GM23248 (cell line): ENCODE measurements at places on chromosomes 2 and 18. TPM values are rescaled to one million over a fixed set of nuclear protein-coding genes. Genes with fewer than 3 reads are reported as not detected.

The DPYSL5 gene
- total RNA-seq: not detected in 2 replicates

- no peak for DNase-seq
Observed at GRCh38 chr2:23327887-23328286, 57.1 kb upstream of the KLHL29 start.

DNA sequence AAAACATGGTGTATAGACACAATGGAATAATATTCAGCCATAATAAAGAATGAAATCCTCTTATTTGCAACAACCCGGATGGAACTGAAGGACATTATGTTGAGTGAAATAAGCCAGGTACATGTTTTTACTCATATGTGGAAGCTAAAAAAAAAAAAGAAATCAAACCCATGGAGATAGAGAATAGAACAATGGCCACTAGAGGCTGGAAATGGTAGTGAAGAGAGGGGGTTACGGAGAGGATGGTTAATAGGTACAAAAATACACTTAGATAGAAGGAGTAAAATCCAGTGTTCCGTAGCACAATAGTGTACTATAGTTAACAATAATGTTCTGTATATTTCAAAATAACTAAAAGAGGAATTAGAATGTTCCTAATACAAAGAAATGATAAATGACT lies 12.8 kb upstream of the KIAA2012 start:
- no peak for DNase-seq

DNA sequence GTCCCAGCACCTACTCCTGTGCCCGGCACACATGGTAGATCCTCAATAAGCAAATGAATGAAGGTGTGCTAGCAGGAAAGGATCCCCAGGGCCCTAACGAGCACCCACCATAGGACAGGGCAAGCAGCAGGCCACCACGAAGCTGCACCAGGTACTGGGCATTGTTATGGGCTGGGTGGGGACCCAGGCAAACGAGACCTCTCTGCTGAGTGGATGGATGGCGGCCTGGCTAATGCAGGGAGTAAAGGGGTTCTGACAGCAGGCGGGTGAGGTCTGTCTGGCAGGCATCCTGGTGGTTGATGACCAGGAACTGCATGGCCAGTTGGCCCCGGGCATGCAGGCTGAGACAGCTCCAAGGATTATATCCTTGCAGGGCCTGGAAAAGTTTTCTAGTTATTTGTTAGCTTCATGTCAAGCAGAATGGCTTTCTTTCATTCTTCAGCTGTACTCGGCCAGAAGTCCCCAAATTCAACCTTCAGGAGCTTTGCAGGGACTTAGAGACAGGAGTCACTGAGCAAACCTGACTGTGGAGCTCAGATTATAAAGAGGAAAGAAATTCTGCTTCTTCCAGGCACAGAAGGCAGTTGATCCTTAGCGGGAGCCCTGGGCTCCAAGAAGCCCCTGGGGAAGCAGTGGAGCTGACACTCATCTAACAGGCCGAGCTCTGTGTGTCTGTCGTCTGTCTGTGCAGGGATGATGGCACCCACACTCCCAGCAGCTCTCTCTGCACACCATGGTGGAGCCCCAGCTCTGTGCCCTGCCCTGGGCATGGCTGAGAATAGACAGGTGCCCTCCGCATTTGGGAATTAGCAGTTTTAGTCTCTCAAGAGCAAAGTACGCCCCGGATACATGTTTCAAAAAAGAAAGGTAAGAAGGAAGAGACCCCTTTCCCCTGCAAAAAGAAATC lies 51.2 kb downstream of the SDC1 start:
- DNase-seq: no peak

DNA sequence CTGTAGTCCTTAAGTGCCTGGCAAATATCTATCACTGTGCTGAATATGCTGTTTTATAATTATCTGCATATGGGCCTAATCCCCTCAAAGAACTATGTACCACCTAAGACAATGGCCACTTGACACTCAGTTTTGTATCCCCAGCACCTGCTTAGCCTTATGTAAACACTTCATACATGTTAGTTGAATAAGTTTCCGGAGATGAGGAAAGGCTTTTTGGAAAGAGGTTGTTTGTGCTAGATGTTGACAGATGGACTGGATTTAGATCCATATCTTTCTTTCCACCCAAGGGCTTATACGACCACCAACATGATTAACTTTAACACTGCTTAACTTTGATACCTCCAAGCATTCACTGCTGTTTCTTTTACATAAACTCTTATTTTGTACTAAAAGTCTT lies 63.3 kb downstream of the FAM228A start:
- no peak for DNase-seq

The ALLC gene
- total RNA-seq: not detected in 2 replicates

- DNase-seq: peak; percentile 19
Observed at GRCh38 chr2:208253600-208254117, 1.2 kb downstream of the IDH1 start.

The CYP1B1 gene
- 51.0 and 56.0 TPM in 2 replicates for total RNA-seq

DNA sequence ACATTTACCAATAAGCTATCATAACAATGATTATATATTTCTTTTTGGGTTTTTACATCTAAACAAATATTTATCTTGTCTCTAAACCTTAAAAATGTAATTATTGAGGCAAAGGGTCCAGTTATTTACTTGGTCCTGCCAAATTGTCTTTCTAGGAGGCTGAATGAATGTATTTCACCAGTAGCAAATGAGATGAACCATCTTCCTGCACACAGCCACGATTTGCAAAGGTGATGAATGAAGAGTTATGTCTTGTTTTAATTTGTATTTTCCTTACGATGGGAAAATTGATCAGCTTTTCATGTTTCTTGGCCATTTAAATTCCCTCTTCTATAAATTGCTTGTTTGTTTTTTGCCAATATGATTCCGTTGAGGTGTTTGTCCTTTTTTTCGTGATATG lies 1.4 kb downstream of the SP100 start:
- DNase-seq: no peak

GRCh38 chr18:23357996-23358594 lies 95.0 kb upstream of the RIOK3 start:
- DNase-seq: no peak

The KCNIP3 gene
- total RNA-seq: 10.7 and 11.9 TPM in 2 replicates

The PGAP1 gene
- 5.6 and 6.3 TPM in 2 replicates for total RNA-seq

DNA sequence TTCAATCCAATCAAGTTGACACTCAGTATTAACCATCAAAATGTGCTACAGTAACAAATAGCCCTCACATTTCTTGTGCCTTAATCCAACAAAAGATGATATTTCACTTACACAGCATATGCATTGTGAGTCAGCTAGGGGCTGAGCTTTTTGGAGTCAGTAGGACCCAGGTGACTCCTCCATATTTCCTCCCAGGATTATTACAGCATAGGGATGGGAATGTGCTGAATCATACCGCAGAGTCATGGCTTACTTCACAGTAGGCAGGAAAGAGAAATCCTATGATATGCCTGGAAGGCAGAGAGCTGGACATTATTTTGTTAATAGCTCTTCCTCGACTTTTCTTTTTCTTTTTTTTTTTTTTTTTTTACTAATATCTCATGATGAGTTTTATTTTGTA lies 153.3 kb downstream of the TMEM182 start:
- peak; percentile 76 for DNase-seq

DNA sequence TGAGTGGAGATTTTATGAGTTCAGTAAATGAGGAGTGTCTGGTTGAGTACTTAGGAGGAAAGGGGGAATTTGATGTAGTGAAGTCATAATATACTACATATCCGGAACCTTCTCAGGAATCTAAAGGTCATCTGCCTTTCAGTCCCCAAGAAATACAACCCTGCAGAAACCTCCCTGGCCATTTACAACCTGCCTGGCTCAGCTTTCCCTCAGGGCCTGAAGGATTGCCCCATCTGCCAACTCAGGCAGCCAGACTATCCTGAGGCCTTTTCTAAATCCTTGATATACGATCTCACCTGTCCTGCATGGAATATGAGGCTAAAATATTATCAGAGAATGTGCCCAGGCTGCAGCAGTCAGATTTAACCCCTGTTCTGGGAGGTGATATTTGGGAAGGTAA lies 165.4 kb upstream of the SPOPL start:
- DNase-seq: no peak

GRCh38 chr2:239296020-239296932 lies 104.5 kb downstream of the HDAC4 start:
- no peak for DNase-seq

The COL4A4 gene
- total RNA-seq: 0.76 and 1.0 TPM in 2 replicates

- DNase-seq: no peak
Observed at GRCh38 chr2:80128080-80128479, 176.5 kb downstream of the LRRTM1 start.

DNA sequence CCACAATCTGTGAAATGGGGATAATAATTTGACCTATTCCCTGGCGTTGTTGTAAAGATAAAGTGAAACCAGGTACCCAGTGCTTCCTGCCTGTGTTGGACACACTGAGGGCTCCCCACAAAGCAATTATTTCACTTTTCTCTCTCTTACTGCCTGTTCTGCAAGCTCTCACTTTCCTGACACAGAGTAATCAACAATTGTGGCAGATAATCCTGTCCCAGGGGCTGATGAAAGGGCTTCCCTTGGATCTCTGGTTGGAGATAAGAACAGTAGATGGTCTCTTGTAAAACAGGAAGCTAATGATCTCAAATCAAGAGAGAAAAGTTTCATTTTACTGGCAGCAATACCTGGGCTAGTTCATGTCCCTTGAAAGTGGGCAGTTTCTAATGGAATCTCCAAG lies 190.4 kb upstream of the EPHA4 start:
- DNase-seq: no peak

GRCh38 chr2:182713601-182714000 lies 2.5 kb upstream of the DNAJC10 start:
- DNase-seq: no peak

DNA sequence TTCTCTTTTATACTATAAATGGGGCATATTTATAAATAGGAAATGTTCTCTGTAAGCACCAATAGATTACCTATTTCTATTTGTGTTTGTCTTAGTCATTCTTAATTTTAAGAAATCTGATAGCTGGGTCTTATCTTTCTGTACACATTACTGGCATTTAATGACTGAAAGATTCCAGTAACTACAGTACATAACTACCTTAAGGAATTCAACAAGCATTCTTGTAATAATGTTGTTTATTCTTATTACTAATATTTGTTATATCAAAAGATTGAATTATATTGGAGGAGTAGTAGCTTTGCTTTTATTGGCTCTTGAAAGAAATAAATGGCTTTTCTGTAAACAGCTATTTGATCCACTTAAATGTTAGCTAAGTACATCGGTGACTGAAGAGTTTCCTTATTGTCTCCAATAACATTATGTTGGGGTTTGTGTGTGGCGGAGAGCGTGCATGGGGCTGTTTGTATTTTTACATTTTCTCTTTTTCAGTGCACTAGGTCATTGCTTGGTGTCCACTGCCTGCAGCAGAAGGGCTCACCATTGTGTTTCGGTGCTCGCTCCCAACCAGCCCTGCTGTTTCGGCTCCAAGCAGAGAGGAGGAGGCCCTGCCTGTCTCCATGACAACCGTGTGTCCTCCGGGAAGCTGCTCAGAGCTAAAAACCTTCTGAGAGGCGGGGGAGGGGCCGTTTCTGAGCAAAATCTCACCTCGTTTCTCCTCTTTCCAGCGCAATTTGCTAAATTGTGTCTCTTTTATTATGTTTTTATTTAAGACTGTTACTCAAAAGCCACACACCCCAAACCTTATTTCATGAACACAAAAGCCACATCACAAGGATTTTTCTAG lies 112.5 kb upstream of the SLC38A11 start:
- DNase-seq: peak; percentile 67

GRCh38 chr18:40866968-40867367 lies 1088.1 kb upstream of the PIK3C3 start:
- peak; percentile 20 for DNase-seq

DNA sequence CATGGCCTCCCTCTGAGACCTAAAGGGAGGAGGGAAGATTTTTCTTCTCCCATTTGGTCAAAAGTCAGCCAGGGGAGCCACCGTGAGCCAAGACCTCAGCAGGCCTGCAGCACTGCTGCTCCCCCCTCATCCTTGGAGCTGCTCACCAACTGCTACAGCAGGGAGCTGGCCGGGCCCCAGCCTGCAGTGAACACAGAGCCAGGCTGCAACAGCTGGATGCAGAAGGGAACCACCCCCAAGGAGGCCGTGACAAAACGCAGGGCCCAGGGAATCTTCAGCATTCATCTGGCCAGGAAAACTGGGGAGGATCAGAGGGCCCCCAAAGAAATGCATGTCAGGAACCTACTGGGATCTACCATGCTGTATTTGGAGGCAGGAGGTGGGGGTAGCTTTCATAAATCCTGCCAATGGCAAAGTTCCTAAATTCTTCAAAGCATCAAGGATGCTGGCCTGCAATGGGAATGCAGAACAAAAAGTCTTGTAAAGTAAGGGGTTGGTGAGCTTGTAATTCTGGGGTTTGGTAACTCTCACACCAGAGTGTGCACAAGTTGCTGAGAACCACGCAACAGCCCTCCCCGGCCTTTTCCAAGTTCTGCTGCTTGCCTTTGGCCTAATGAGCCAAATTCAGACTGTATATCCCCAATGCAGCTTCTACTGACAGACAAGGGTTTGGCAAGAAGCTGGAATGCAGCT lies 61.0 kb downstream of the CACNB4 start:
- no peak for DNase-seq

The SGPP2 gene
- not detected in 2 replicates for total RNA-seq

GRCh38 chr2:102046135-102046986 lies 54.6 kb downstream of the IL1R2 start:
- DNase-seq: no peak

GRCh38 chr2:121273116-121273515 lies 11.9 kb downstream of the TFCP2L1 start:
- DNase-seq: no peak

DNA sequence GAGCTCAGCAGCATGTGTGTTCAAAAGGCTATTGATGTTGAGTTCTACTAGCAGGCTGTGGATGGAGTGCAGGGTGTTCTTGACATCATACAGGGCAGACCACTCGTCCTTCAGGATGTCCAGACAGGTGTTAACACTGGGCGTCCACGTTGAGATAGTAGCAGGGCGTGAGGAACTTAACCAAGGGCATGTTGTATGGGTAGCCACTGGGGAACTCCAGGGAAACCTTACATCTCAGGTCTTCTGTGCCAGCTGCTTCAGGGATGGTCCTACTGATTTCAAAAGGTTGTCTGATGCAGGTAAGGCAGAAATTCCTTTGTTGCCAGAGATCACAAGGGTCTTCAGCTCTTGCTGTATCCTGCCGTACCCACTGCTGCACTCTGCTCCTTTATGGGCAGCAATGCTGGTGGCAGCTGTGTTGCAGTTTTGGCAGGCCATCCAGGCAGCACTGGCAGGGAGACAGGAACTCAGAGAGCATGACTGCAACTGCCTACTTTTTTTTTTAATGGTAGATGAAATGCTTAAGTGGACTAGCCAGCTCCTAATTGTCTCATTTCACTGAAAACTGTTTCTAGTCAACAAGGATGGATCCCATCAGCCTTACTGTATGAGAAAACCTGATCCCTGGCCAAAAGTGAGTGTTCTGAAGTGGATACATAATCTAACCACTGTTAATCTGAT lies 32.4 kb upstream of the RBBP8 start:
- peak; percentile 7 for DNase-seq

- no peak for DNase-seq
Observed at GRCh38 chr2:172128484-172128883, 25.8 kb upstream of the DLX2 start.

DNA sequence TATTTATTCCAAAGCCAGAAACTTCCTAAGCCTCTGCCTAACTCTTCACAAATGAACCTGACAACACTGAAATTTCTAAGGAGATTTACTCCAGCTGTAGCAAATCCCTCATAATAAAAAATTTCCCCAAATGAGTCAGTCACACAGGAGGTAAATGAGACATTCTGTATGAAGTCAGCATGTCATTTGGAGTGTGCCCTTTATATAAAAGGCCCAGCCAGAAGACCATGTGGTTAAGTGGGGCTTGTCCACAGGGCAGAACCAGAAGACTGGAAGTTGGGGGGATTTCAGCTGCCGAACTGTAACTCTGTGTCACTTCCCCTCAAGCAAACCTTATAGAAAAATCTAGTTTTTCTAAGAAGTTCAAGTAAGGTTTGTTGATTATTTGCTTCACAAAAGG lies 30.2 kb downstream of the NRP2 start:
- peak; percentile 62 for DNase-seq

- DNase-seq: peak; percentile 36
Observed at GRCh38 chr2:112688086-112688880, 32.5 kb upstream of the NT5DC4 start.
